ENCODE measurements at places on chromosomes 1 and 21.

GRCh38 chr1:239260842-239261241, 125.5 kb upstream of the CHRM3 start:
- DNase-seq: no peak

- DNase-seq: no peak
These were observed 398.5 kb downstream of the NUF2 start for GRCh38 chr1:163720294-163720693.

DNA sequence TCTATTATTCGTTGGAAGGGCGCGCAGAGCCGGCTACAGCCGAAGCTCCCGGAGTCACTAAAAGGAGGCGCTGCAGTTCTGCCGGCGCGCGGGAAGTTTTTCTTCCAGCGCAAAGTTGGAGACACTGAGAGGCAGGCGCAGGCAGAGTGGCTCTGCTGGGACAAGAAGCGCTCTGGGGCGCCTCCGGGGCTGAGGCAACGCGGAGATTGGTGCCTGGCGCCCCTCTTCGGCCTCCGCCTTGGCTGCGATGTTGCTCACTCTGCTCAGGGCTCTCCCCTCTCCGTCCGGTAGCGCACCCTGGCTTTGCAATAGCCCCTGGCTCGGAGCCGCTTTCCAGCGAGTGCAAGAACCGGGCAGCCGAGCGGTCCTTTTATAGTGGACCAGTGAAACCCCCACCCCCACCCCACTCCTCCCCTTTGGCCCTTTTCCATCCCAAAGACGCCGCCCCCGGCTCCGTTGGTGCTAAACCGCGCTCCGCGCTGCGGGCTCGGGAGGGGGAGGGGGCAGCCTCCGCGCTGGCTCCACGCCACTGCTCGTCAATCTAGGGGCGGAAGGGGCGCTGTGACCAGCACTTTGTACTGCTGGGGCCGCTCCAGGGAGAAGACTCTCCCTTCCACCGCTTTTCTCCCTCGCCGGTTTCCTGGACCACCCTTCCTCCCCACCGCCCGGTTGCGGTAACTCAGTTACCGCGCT, at the start of gene ADAMTS1:
TSS of gene ADAMTS1 (minus strand) at position 344 of the 693 bp plus-strand sequence. CDS start 455 bp downstream, outside the sequence.
- no peak for DNase-seq

DNA sequence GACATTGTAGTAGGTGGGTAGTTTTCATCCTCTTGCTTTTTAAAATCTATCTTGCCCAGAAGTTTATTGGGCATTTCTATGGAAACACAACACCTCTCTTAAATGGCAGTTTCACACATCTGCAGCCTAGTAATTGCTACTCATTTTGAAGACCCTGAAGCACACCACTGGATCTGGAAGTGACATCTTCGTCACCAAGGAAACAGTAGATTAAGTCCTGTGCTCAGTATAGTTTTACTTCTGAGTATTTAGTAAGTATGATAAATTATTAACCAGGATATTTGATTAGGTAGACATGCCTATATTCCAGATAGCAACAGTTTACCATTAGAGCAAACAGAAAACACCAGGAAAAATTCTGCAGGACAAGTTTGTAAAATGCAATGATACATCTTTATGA, 48.7 kb downstream of the UCK2 start:
- no peak for DNase-seq

GRCh38 chr1:18580691-18581419, 49.8 kb upstream of the PAX7 start:
- no peak for DNase-seq

- DNase-seq: no peak
These were observed 23.7 kb downstream of the RRP1 start for GRCh38 chr21:43812957-43813655.

- DNase-seq: no peak
These were observed 173.3 kb upstream of the PRMT6 start for GRCh38 chr1:106883208-106883607.

- peak; percentile 38 for DNase-seq
These were observed at the start of gene IFNLR1 for GRCh38 chr1:24186993-24187790. TSS of gene IFNLR1 (minus strand) at chr1:24187289. CDS start at chr1:24187248, 41 bp downstream.

- no peak for DNase-seq
These were observed 68.6 kb upstream of the HSPA13 start for GRCh38 chr21:14451546-14451945.

DNA sequence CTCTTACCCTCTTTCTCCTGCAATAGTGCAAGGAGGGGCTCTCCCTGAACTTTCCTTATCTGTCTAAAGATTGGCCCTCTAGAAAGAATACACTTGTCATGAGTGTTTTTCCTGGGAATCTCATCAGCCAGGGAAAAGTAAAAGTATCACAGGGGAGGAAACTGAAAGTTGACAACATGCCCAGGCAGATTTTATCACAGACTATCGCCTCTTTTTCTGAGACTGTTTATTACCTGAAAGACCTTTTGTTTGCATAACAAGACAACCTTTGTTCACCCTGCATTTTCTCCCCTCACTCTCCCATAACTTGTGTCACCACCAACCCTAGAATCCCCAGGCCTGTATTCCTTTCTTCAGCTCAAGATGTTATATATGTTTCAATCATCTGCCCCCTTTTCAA, 794.7 kb upstream of the ADAMTS5 start:
- DNase-seq: no peak
